Epithelial cell of alveolus of lung (primary cell): ENCODE measurements at places on chromosomes 7 and 10. TPM values are rescaled to one million over a fixed set of nuclear protein-coding genes. Genes with fewer than 3 reads are reported as not detected.

The SEMA3C gene
- 31.9 and 102 TPM in 2 replicates for total RNA-seq

The CYP3A5 gene
- 0.24 and 0.39 TPM in 2 replicates for total RNA-seq

The MKI67 gene
- total RNA-seq, result 16.5 and 19.7 TPM in 2 replicates

The GFRA1 gene
- 3.9 and 5.2 TPM in 2 replicates for total RNA-seq

The ZNF800 gene
- 19.0 and 21.6 TPM in 2 replicates for total RNA-seq

The CCDC71L gene
- total RNA-seq, result 45.6 and 75.5 TPM in 2 replicates

The PSD gene
- total RNA-seq, result 6.8 and 12.2 TPM in 2 replicates
